ENCODE measurements at places on chromosomes 6 and 20. TPM values are rescaled to one million over a fixed set of nuclear protein-coding genes. Genes with fewer than 3 reads are reported as not detected.

Gene TBXT
- not detected for polyA plus RNA-seq

Gene CST5
- polyA plus RNA-seq = not detected

Gene SLC32A1
- polyA plus RNA-seq = not detected

Gene CLIC1
- polyA plus RNA-seq = 116 TPM

Gene FAXC
- polyA plus RNA-seq = 0.96 TPM

Gene TFAP2A
- 0.84 TPM for polyA plus RNA-seq

Gene PRRT1
- polyA plus RNA-seq = 1.6 TPM

Gene CFAP206
- 0.13 TPM for polyA plus RNA-seq

Gene HCK
- polyA plus RNA-seq = 5.0 TPM

Gene MPIG6B
- polyA plus RNA-seq = 0.71 TPM

Gene RNF182
- 0.66 TPM for polyA plus RNA-seq

Gene BNIP5
- 0.28 TPM for polyA plus RNA-seq

Gene NMBR
- 0.14 TPM for polyA plus RNA-seq
